ENCODE measurements at places on chromosomes 4 and X.

DNA sequence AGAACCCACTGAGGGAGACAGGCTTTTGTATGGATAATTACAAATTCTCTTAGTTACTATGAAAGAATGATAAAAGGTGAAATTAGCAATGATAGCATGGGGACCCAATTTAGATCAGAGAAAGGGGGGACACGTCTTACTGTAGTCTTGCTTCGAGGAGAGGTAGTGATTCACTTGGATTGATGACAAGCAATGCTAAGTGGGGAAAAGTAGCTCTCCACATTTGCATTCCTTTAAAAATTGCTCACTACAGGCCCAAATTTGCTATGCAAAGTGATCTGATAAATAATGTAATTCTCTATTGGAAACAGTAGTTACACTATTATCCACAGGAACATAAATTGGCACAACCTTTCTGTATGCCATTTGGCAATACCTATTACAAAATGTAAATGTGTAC is 42.5 kb upstream of the MAP3K15 start:
- DNase-seq, result no peak

- no peak for DNase-seq
Measured at GRCh38 chr4:181202240-181202639, 1041.0 kb upstream of the TENM3 start.

GRCh38 chr4:144355811-144356757 is 215.6 kb upstream of the GYPA start:
- no peak for DNase-seq

GRCh38 chr4:16205298-16206164 is 20.7 kb downstream of the TAPT1 start:
- no peak for DNase-seq

DNA sequence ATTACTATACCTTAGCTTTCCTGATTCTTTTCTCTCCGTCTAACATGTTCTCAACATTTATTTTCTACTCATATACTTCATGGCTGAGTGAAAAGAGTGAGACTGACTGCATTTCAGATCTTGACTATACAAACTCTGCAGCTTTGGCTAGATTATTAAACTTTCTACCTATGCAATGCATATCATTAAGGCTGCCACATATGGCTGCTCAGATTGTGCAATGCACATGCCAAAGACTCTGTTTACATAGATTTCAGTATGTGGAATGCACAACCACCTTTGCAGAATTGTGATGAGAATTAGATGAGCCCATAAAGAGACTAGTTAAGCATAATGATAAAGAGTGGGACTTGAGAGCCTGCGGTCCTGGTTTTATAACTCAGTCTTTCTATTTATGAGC is 196.5 kb downstream of the BMPR1B start:
- DNase-seq, result no peak

GRCh38 chr4:1976416-1977352 is 32.1 kb downstream of the NELFA start:
- peak; percentile 48 for DNase-seq

DNA sequence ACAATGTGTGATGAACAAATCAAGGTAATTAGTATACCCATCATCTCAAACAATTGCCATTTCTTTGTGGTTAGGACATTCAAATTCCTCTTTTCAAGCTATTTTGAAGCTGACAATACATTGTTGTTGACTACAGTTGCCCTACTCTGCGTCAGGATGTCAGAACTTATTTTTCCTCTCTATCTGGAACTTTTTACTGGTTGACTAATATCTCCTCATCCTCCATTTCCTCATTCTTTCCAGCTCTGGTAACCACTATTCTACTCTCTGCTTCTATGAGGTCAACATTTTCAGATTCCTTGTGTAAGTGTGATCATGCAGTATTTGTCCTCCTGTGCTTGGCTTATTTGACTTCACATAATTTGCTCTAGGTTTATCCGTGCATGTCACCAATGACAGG is 240.5 kb upstream of the HS3ST1 start:
- DNase-seq, result no peak

Data from ascending aorta (tissue), 2 donors.